ENCODE measurements at places on chromosomes 2 and 18. TPM values are rescaled to one million over a fixed set of nuclear protein-coding genes. Genes with fewer than 3 reads are reported as not detected.

The CROCC2 gene
- total RNA-seq, result 1.0 TPM

The HS1BP3 gene
- 86.3 TPM for total RNA-seq

The REG1B gene
- total RNA-seq, result not detected

The TRABD2A gene
- total RNA-seq, result 17.5 TPM

The LNPK gene
- 42.7 TPM for total RNA-seq

The MC4R gene
- not detected for total RNA-seq

The ZEB2 gene
- 79.4 TPM for total RNA-seq

The OTOF gene
- not detected for total RNA-seq

The POTEC gene
- not detected for total RNA-seq

The IGFBP5 gene
- 474 TPM for total RNA-seq

The LAMA1 gene
- 3.6 TPM for total RNA-seq

The VPS4B gene
- total RNA-seq, result 42.2 TPM

The SP5 gene
- total RNA-seq, result not detected

The ANKRD53 gene
- total RNA-seq, result 0.83 TPM

The EN1 gene
- total RNA-seq, result not detected

The ALK gene
- under 0.01 TPM for total RNA-seq

The ADNP2 gene
- total RNA-seq, result 22.4 TPM

The MMADHC gene
- total RNA-seq, result 168 TPM

The LYPD6 gene
- 0.33 TPM for total RNA-seq

The SERPINB7 gene
- total RNA-seq, result 0.87 TPM

The CLIP4 gene
- total RNA-seq, result 63.6 TPM

The ACTG2 gene
- 4.1 TPM for total RNA-seq

The APOB gene
- total RNA-seq, result under 0.01 TPM

The RGPD3 gene
- total RNA-seq, result 0.29 TPM

The CDH19 gene
- not detected for total RNA-seq

The THSD7B gene
- not detected for total RNA-seq

The TUBB8B gene
- not detected for total RNA-seq

The DYNC2LI1 gene
- total RNA-seq, result 19.2 TPM

The KCNJ3 gene
- total RNA-seq, result not detected

The FSHR gene
- total RNA-seq, result not detected

Measured in smooth muscle cell of trachea (primary cell).